ENCODE measurements at places on chromosomes 5 and 9.

- DNase-seq = peak; percentile 44
Measured at GRCh38 chr5:73272351-73272750, 99.4 kb downstream of the TMEM174 start.

DNA sequence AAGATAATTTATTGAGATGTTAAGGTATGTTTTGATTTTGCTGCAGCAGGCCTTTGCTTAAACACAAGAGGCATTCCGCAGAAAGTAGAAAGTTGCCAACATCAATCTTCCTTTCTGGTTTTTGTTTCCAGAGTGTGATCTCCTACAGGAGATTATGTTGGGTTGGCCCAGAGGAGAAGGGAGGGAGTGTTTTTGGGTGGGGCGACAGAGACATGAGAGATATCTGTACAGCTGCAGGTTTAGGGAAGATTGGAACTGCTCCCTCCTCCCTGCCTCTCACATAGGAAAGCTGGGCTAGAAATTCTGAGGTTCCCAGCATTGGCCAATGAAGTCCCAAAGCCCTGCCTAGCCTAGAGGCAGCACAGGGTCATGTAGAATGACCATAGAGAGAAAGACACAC, 211.0 kb downstream of the CEMIP2 start:
- no peak for DNase-seq

- DNase-seq = peak; percentile 50
Measured at GRCh38 chr5:143401227-143402016, 2.1 kb downstream of the NR3C1 start.

- DNase-seq = peak; percentile 73
Measured at GRCh38 chr9:33458444-33458843, 11.1 kb upstream of the AQP3 start.

- DNase-seq = peak; percentile 4
Measured at GRCh38 chr5:101338226-101338625, 435.1 kb upstream of the ST8SIA4 start.

All from MCF 10A (cell line).